ENCODE measurements at places on chromosomes 3 and 15. TPM values are rescaled to one million over a fixed set of nuclear protein-coding genes. Genes with fewer than 3 reads are reported as not detected.

Gene CHRNA5
- 4.0 TPM for total RNA-seq

Gene CCDC9B
- total RNA-seq: 56.5 TPM

Gene PRKCI
- 65.5 TPM for total RNA-seq

DNA sequence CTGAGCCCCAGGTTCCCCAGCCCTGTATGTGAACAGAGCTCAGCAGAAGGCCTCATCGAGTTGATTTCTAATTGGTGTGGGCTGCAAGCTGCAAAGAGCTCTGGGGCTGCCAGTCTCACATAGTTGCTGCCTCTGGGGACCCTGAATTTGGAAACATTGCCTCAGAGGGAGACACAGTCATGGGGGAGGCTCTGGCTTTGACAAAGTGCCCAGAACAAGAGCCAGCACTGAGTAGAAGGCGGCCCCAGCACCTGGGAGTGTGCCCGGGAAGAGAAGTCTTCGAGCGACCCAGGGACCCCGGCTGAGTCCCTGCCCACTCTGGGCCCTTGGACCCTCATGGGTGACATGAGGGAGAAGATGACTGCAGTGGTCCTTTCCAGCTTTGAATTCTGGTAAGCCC lies 7.3 kb downstream of the NTRK3 start:
- DNase-seq: no peak

Measured in ureter (tissue), 1 donor.